ENCODE measurements at places on chromosomes 6 and 20.

GRCh38 chr6:74549746-74550145 is 656.1 kb downstream of the COL12A1 start:
- no peak for DNase-seq

DNA sequence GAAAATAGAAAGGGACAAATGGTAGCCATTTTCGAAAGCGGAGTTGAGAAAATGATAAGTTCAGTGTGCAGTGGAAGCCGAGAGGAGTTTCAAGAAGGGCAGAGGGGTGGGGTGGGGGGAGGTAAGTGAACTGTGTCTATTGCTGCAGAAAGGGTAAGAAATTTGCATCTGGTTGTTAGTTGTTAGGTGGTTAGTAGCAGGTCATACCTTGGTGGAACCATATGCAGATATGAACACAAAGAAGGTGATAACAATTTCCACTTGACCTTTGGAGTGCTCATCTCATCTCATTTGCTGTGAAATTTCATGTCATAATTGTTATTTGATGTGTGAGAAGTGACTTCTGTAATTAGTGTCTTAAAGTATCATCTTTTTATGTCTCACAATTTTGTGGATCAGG is 288.2 kb downstream of the QKI start:
- DNase-seq, result no peak

- no peak for DNase-seq
Measured at GRCh38 chr6:44789061-44789460, 401.6 kb downstream of the CDC5L start.

- DNase-seq, result no peak
Measured at GRCh38 chr20:6212903-6213302, 90.1 kb upstream of the FERMT1 start.

DNA sequence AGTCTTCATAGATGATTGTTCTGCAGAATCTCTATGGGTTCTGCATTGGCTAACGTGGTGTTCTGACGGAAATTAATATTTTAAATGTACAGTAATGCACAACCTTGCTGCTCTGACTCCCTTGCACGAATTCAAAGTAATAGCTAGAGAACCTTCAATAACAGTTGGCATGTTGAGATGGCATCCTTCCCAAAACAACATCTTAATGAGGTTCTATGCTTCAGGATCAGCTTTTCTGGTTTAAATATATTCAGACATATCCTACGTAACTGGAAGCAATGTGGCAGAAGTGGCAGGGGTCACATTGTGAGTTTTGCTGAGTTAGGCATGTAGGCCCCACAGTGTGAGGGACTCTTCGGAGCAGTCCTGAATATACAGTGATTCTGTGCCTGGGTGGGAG is 25.7 kb downstream of the DSE start:
- DNase-seq, result no peak

DNA sequence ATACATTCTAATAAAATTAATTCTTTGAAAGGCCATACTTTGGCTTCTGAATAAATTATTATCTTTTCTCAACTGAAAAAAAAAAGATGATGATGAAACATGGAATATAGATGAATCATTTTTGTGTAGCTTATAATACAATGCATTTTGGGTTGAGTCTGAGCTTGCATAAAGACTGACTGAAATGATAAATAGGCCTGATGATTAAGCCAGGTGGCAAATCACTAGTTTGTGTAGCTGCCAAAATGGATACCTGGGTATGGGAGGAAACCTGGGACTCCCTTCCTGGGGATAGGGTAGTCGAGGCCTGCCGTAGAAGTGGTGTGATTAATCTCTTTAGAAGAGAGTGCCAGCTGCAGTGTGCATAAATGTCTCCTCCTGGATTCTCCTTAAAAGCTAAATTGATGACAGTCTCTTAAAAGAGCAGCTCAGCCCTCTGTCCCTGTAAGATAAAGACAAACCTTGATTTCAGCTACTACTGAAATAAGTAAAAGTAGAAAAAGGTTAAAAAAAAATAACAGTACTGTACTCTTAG is 275.1 kb downstream of the GRIK2 start:
- no peak for DNase-seq

GRCh38 chr6:137904822-137905617 is 38.0 kb downstream of the TNFAIP3 start:
- DNase-seq, result no peak

- DNase-seq, result peak; percentile 20
Measured at GRCh38 chr6:7390226-7390878, 744 bp downstream of the RIOK1 start.
